ENCODE measurements at places on chromosomes 3 and 15.
A peak's percentile ranks its signal among the peaks of the same experiment; 100 is the strongest.

GRCh38 chr3:50183755-50184154 is 7.7 kb upstream of the GNAT1 start:
- DNase-seq, result no peak

GRCh38 chr3:176906046-176906905 is 291.0 kb downstream of the TBL1XR1 start:
- no peak for DNase-seq

- DNase-seq, result peak; percentile 62
These were observed 186.7 kb downstream of the NSUN3 start for GRCh38 chr3:94249491-94250079.

DNA sequence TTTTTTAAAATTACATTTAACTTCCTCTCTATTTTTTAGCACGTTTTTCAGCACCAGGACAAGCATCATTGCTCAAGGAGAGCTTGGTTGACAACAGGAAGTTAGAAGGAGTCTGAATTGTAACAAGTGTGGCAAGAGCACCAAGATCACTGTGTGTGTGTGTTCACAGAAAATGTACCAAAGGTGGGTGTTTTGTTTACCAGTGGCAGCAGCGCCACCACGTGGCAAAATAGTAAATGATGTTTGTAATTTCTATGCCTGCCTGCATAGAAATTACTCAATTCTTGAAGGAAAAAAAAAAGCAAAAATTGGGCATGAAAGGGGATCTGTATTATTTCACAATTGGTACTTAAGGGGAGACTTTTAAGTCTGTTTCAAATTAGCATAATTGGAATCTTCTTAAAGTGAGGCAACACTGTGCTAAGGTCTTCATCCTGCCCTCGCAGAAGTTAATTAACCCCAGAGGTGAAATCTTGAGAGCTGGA is 7.4 kb upstream of the U2SURP start:
- DNase-seq, result peak; percentile 67

- no peak for DNase-seq
These were observed 35.4 kb downstream of the FXR1 start for GRCh38 chr3:180947761-180948390.

Data from SK-N-DZ (cell line).